ENCODE measurements at places on chromosomes 6 and 20.

DNA sequence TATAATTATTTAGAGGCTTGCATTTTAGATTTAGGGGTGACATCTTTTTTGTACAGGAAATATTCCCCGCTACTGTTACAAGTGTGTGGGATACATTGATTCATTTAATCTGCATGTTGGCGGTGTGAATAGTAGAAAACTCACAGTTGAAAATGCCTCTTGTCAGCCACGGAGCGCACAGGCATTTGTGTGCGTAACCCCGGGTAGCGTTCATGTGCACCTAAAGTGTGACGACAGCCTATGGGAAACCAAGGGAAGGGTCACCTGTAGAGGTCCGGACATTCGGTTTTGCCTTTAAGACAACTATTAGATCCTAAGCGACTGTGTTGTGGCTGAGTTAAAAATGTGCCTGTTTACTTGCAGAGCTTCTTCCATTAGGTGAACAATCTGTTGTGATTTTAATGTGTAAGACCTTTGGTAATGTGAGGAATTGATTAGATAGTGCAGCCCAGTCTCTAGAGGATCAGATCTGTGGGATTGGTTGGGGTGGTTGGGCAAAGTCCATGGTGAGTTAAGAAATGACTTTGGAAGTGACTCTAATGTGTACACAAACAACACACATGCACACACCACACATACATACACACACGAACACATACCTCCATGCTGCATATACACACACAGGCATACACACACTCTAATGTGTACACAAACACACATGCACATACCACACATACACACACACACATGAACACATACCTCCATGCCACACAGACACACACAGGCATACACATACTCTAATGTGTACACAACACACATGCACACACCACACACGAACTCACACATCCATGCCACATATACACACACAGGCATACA, 15.7 kb downstream of the ERMARD start:
- DNase-seq = no peak

DNA sequence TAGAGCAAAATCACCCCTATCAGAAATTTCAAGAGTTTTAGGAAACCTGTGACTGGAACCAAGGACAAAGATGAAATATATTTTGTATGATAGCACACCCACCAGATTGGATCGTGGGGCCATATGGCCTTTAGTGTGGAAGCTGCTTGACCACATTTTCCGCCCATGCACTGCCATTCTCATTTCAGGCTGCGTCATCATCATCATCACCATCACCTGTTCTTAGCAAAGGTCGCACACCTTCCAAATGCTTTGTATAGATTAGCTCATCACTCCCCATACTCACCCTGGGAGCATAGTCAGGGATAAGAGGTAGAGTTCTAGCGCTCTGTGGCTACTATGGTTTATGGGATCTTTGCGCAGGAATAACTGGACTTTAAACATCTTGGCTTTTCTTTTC, 185.7 kb downstream of the MTHFD1L start:
- no peak for DNase-seq

DNA sequence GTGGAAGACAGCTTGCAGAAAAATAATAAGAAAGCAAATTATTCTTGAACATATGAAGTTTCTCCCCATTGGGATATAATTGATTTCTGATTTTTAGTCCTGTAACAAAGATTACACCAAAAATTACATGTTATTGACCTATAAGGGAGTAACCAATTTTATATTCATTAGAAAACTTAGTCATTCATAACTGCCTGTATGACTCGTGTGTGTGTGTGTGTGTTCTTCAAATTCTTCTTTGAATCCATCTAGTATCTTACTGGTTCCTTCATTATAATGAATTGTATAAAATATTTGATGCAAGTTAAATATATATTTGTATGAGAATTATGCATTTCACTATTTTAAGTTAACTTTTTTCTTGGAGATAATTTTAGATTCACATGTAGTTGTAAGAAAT, 310.4 kb downstream of the HAO1 start:
- DNase-seq = no peak

DNA sequence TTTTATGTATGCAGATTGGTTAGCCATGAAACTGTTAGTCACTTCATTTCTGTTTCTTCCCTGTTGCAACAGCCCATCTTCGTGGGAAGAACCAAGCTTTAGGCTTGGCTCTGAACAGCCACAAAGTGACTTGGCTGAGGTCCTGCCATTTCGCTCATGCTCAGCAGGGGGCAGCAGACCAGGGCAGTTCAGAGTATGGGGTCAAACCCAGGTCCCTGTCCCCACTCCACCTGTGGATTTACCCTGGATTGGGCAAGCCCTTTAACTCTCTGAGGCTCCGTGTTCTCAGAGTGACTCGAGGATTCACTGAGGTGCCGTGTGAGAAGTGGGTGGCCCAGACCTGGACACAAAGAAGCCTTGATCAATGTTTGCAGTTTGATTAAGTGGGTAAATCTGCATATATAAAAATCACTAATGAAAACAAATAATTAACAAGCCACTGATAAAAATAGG, 19.8 kb upstream of the MAP1LC3A start:
- no peak for DNase-seq

DNA sequence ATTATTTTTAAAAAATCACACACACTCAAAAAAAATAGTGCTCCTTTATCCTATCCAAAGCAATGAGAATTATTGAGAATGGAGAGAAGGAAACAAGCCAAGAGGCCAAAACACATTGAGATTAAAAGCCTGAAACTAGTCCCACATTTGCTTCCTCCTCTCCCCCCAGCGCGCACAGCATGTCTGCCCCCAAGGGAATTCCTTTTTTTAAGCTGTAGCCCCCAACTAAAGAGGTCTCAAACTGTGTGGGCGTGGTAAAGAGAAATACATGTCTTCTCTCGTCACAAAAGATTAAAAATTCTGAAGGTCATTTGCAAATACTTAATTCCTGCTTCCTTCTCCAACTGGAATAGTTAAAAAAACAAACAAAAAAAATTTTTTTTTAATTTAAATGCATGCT, 52.7 kb downstream of the LGSN start:
- DNase-seq = no peak

Data from stimulated activated CD8-positive, alpha-beta memory T cell treated with anti-CD3 and anti-CD28 coated beads, Interleukin-15, amount 100 ng/mL, for 24 hours (primary cell).